ENCODE measurements at places on chromosomes 4 and X.

DNA sequence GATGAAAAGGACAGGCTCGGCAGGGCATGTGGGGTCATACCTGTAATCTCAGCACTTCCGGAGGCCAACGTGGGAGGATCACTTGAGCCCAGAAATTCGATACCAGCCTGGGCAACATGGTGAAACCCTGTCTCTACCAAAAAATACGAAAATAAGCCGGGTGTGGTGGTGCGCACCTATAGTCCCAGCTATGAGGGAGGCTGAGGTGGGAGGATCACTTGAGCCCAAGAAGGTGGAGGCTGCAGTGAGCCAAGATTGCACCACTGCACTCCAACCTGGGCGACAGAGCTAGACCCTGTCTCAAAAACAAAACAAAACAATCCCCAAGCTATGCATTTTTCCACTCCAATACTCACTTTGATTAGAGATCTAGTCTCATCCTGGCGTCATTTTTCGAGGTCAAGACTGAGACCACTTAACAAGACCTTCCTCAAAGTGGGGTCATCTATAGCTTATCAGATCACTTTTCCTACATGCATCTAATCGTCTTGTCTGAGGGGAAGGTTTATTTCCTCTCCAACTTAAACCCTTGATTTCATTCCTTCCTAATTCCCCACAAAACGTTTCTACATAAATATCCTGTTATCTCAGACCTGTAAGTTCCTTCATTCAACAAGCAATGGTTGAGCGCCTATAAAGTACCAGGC, 1.3 kb downstream of the NKAP start:
- DNase-seq: no peak

GRCh38 chrX:136496186-136496763, 1.1 kb upstream of the HTATSF1 start:
- DNase-seq: no peak

- DNase-seq: no peak
Measured at GRCh38 chrX:125520029-125520428, 200.4 kb downstream of the TEX13C start.

- DNase-seq: no peak
Measured at GRCh38 chrX:6917666-6918065, 229.8 kb upstream of the STS start.

DNA sequence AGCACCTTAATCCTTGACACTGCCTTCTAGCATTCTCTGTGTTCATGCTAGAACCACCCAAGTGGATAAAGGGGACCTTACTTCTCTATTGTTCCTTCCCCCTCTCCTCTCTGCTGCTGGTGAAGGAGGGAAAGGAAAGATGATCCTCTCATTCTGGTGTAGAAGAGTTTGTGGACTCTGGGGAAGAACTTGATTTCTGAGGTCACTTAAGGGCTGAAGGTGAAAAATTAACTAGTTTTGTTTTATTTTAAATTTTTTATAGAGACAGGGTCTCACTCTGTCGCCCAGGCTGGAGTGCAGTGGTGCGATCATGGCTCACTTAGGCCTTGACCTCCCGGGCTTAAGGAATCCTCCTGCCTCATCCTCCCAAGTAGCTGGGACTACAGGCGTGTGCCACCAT, 29.8 kb downstream of the SMS start:
- DNase-seq: no peak

DNA sequence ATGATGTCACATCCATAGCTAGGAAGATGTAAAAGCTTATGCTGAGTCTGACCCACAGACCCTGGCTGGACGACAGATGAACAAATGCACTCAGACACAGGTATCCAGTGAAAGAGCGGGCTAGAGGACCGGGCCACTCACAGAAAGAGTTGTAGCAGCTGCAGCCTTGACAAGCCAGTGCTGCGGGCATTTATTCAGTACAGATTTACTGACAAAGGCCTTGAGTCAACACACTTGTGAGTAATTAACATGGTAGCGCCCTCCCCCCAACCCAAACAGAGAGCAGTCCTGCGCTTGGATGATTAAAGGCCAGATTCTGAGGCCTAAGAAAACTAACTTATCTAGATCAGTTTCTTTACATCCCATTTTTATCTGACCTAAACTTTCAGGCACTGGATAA, 244.6 kb downstream of the SPANXN4 start:
- no peak for DNase-seq

- DNase-seq: no peak
Measured at GRCh38 chr4:116537828-116538227, 547.5 kb downstream of the TRAM1L1 start.

DNA sequence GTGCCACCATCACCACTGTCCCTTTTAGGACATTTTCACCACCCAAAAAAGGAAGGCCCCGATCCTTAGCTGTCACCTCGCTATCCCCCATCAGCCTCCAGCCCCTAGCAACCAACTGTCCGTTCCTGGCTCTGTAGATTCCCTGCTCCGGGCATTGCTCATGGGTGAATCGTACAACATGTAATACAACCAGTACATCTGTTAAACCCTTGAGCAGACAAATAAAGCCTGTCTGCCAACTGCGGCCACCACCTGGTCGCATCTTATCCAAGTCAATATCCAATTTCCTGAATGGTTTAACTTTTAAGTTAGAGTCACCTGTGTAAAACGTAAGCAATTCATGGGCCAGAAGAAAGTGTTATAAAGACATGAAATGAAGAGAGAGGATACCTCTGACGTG, 251.9 kb downstream of the AFAP1 start:
- DNase-seq: no peak
